ENCODE measurements at places on chromosomes 16 and 17.

DNA sequence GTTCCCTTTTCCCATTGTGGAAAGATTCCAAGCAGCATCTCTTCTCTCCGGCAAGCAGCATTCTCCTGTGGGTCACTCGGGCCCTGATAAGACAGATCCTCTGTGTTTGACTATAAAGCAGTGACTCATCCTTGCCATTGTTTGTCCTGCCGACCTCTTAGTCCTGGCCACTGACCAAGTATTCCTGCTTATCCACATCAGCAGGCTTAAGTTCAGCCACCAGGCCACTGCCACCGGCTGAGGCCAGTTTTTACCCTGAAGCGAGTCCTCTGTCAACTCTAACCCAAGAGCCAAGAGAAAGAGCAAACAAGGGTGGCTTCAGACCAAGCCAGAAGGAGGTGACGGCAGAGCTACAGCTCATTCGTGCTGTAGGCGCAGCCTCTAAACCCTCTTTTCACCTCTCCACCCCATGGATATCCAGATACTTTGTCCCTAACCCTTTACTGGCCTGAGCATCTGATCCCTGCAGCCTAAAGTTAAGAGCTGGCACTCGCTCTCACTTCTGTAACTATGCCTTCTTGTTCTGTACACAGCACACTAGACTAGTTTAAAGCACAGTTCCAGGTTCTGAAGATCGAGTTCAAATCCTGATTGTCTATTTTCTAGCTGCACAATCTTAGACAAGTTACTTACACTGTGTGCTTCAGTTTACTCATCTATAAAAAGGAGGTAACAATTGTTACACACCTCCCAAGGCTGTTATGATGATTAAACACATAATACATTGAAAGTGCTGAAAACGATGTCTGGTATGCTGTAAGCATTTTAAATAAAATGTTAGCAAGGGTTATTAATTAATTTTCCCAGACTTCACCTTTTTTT, 31.0 kb downstream of the SOX9 start:
- DNase-seq, result no peak

DNA sequence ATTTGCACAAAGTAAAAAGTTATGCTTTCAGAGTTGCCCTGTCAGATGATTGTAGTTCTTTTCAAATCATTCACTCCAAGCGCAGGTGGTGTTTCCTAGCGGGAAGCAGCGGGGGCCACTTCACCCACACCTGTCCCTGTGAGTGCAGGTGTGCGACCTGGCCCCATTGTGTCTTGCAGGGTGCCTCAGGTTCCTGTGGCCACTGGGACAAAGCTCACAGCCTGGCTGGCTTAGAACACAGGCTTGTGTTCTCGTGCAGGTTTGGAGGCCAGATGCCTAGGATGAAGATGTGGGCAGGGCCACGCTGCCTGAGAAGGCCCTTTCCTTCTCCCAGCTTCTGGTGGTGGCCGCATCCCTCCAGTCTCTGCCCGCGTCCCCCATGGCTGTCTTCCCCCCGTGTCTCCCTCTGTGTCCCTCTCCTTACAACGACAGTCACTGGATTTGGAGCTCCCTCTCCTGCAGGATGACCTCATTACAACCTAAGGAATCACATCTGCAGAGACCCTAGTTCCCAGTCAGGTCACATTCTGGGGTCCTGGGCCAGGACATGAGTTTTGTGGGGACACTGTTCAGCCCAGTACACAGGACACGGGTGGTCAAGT, 90.5 kb downstream of the NPIPB11 start:
- DNase-seq, result no peak

DNA sequence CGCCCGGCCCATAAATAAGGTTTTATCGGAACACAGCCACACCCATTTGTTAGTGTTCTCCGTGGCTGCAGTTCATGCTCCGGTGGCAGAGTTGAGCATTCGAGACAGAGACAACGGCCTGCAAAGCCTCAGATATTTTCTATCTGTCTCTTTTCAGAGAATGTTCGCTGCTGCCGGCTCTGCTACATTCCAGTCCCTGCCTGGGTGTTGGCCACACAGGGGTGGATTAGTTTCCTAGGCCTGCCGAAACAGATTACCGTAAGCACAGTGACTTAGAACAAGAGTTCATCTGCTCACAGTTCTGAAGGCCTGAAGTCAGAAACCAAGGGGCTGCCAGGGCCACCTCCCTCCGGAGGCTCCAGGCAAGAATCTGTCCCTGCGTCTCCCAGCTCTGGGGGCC, 19.1 kb upstream of the GSG1L start:
- DNase-seq, result no peak

- no peak for DNase-seq
Observed at GRCh38 chr16:81283044-81283443, 31.7 kb upstream of the GAN start.

DNA sequence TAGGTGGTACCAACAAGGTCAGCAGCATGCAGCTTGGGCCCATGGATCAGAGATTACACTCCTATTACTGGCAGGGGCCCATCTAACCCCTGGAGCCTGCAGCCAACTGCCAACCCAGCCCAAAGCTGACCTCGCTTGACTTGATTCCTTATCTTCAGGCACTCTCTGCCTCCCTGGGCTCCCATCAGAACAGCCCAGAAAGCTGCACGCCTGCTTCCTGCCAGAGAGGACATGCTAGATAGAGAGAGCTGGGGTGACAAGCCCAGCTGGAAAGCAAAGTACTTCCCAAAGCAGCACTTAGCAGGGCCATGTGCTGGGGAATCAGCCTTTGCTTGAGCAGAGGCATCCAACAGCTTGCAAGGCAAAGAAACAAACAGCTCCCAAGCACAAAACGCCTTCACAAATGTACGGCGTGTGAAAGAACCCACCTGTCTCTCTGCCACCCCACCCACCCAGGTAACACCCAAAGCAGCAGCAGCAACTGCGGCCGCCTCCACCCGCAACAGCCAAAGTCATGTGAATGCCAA, 74.2 kb upstream of the NLK start:
- DNase-seq, result no peak

DNA sequence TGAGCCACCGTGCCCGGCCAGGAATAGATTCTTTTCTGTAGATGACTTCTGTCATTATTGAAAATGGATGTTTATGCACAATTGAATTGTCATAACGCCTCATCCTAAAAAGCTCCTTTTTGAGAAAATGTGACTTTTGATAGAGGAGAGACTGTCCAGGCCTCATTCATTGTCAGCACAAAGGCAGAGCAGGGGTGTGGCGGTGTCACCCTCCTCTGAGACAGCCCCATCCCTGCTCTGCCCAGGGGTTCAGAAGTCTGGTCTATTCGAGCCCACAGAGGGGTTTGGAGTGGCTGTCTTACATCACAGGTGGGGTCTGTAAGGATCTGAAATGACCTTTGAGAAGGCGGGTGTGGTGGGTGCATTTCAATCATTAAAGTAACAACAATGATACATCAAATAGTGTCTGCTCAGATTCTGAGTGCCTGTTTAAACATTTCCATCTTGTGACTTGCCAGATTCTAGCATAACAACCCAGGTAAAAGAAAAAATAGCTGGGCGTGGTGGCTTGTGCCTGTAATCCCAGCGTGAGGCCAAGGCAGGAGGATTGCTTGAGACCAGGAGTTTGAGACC, 161.0 kb downstream of the SEC14L1 start:
- no peak for DNase-seq

DNA sequence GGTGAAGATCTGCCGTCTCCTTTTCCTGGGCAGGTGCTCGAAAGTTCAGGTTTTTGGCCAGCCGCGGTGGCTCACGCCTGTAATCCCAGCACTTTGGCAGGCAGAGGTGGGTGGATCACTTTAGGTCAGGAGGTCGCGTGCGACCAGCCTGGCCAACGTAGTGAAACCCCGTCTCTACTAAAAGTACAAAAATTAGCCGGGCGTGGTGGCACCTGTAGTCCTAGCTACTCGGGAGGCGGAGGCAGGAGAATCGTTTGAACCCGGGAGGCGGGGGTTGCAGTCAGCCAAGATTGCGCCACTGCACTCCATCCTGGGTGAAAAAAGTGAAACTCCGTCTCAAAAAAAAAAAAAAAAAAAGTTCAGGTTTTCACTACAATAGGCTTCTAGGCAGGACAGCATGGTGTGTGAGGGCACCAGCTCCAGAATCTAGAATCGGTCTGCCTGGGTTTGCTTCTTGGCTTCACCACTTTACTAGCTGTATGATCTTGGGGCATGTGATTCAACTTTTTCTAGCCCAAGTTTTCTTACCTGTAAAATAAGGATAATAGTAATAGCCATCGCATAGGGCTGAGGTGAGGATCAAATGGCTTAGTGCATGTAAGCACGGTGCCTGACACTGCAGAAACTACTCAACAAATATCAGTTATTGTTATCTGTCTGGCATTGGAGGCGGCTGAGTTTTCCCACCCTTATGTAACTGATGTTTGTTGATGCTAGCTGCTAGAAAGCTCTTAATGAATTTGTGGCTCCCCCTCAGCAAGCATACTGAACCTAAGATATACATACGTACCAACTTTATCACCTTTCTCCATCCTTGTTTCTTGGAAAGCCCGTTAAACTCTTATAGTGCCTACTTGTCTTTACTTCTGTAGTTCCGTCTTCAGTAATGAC, 1.3 kb downstream of the PSMD12 start:
- DNase-seq, result no peak

DNA sequence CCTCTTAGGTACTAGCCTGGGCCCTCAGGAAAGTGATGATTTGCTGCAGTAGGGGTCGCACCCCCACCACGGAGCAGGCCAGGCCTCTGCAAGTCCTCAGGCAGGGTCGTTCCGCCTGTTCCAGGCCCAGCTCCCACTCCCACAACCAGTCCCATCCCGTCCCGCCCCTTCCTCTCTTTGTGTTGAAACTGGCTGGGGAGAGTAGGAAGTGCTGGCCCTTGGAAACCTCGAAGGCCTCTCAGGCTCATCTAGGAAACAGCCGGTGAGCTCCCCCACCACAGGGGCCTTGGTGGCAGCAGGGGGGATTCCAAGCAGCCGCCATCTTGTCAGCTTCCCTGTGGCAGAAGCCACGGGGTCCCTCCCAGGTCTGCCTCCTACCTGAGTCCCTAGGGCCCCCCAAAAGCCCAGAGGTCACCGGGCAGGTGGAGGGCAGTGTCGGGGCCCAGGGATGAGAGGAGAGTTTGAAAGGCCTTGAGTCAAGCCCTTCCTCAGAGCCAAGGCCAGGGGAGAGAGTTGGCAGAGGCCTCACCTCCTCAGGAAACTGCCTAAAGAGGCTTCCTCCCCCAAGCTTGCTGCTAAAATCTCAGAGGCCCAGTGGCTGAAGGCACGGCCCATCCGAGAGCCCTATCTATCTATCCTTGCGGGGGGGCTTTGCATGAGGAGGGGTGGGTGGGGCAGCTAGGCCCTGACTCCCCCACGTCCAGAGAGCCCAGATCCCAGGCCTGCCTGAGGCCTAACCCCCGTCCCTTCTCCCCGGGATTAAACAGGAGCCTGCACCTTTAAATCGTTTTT, 22.2 kb downstream of the MMP15 start:
- no peak for DNase-seq

DNA sequence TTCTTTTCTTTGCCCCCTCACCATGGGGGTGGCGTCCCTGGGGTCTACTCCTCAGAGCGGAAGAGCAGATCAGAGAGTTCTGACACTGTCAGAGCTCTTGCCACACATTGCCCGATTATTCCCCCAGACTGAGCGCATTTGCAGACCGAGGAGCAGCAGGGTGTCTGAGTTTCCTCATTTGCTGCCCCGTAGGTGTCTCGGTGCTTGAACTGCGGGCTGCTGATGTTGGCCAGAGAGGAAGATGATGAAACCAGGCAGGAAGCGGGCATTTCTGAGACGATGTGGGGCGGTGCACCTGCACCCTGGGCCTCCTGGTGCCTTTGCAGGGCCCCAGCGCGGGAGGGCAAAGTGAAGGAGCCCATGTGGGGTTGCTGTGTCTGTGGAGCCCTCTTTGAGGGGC, 55.2 kb downstream of the ARSG start:
- DNase-seq, result peak; percentile 99

- DNase-seq, result peak; percentile 49
Observed at GRCh38 chr16:81521141-81521626, 76.6 kb downstream of the CMIP start.

GRCh38 chr16:77970371-77970770, 52.0 kb upstream of the CLEC3A start:
- DNase-seq, result no peak

- DNase-seq, result peak; percentile 83
Observed at GRCh38 chr16:11224096-11224893, 31.7 kb downstream of the SOCS1 start.

- no peak for DNase-seq
Observed at GRCh38 chr17:6261466-6261865, 173.5 kb downstream of the AIPL1 start.

DNA sequence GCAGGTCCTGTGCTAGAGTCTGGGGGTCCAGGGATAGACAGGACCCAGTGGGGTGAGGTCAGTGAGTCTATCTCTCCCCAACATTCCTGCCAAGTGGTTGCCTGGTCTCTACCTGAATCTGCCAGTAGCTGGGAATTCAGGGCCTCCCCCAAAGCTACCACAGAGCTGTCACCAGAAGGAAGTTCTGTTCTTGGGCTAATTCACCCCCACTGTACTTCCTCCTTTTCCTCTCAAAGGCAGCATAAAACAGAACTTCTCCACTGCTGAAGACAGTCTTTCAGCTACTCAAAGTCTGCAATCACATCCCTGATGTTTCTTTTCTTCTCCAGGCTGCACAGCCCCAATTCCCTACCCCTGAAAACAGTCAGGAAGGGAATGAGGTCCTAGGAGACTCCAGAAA, 8.7 kb downstream of the CAMTA2 start:
- peak; percentile 61 for DNase-seq

GRCh38 chr16:85369741-85370528, 243.2 kb upstream of the GSE1 start:
- peak; percentile 65 for DNase-seq

GRCh38 chr17:32253117-32253611, 12.5 kb upstream of the RHBDL3 start:
- DNase-seq, result peak; percentile 81

DNA sequence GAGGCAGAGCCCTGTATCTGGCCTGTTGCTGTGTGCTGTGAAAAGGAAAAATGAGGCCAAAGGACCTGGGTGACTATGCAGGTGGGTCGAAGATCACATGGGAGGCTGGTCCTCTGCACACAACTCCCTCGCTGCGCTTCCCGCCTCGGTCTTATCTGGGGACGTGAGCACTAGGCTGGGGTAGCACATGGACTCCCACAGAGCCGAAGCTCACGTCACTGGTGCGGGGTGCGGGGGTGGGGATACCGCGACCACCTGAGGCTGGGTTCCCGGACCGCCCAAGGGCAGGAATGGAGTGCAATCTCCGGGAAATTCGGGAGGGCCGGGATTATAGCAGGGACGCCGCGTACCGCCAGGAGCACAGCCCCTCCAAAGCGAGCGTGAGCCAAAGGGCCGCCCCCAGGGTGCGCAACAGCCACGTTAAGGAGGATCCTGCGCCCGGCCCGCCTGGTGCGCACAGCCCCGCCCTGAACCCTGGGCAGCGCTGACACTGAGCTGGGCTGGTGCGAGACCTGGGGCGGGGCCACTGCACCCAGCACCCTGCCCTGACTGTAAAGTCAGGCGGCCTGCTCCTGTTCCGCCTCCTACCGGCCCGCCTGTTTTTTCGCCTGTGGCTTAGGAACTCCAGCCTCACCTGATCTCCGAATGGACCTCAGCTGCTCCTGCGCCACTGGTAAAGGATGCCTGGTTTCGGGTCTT, 4.8 kb downstream of the MT1A start:
- peak; percentile 78 for DNase-seq
